GM20000 (cell line): ENCODE measurements at places on chromosomes 12 and 14.

DNA sequence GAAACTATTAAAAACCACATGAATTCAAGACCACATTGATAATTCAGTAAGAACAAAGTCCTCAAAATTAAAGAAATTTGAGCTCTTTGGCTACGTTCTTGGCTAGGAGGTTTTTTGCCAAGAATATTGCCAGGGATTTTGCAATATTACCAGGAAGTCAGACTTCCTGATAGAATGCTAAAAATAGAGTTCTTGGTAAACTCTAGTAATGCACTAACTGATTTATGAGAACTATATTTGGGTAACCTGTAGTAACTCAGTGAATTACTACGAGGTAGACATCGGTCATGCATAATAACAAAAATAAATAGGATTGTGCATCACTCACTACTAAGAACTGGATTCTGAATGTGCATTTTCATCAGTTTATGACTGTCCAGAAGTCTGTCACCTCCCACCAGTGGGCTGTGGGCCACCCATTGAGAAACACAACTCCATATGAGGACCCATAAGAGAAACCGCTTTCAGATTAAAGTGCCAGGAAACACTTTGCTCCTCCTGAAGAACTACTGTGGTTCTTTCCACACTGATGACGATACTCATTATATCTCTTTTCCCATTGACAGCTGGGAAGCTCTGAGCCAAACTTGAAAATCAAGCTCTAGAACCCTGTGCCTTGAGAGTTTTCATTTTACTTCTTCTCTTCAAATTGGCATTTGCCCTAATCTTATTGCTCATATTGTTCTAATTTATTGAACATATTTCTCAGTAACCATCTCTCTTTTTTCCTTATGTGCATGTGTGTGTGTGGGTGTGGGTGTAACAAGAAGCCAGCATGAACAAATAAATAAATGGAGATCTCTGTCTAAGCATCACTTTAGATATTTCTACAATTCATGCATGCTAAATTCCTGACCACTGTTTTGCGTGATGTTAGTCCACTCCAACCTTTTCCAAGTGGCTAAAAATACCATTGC, 116.6 kb downstream of the BCL11B start:
- no peak for DNase-seq

DNA sequence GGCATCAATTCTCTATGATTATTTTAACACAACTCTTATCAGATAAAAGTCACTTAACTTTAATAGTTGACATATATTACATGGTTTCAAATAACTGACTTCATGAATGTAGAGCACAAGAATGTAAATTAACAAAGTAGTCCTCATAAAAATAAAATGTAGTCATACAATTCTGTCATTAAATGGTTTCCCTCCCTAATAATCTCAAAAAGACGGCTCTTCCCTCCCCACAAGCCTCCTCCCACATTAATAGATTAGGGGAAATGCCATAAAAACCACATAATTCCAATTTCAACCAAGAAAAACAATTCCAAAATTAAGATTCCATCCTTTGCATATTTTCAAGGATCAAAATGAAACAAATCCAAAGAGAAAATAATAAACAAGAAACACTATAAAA, 36.7 kb downstream of the SPTLC2 start:
- no peak for DNase-seq

DNA sequence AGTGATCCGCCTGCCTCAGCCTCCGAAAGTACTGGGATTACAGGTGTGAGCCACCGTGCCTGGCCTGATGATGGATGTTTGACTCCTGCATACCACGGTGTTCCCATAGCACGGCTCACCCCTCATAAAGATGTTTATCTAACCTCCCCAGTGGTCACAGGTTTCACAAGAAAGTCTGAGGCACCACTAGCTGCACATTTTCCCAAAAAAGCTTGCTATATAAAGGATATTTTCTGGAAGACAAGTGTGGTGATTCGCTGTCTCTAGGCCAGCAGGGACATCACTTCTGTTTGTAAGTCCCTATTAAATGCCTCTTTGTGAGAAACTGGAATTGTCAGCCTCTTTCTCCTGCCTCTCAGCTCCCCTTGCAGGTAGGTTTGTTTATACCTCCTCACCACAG, 18.3 kb downstream of the PLEK2 start:
- DNase-seq: no peak

GRCh38 chr12:64090047-64090446, 132.0 kb downstream of the KICS2 start:
- no peak for DNase-seq

GRCh38 chr12:24121911-24122310, 172.4 kb upstream of the SOX5 start:
- no peak for DNase-seq

GRCh38 chr12:105467710-105468366, 137.3 kb downstream of the C12orf75 start:
- no peak for DNase-seq

GRCh38 chr12:18079541-18080246, 10.3 kb downstream of the RERGL start:
- no peak for DNase-seq

DNA sequence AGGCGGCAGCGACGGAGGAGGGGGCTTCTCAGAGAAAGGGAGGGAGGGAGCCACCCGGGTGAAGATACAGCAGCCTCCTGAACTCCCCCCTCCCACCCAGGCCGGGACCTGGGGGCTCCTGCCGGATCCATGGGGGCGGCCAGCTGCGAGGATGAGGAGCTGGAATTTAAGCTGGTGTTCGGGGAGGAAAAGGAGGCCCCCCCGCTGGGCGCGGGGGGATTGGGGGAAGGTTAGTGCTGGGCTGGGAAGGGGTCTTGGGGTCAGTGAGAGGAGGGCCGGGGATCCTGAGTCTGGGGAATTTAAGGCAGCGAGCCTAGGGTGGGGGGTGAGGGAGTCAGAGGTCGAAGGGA, 203 bp downstream of the NFATC4 start:
- peak; percentile 60 for DNase-seq

- no peak for DNase-seq
Measured at GRCh38 chr12:66945189-66945817, 266.4 kb upstream of the GRIP1 start.

DNA sequence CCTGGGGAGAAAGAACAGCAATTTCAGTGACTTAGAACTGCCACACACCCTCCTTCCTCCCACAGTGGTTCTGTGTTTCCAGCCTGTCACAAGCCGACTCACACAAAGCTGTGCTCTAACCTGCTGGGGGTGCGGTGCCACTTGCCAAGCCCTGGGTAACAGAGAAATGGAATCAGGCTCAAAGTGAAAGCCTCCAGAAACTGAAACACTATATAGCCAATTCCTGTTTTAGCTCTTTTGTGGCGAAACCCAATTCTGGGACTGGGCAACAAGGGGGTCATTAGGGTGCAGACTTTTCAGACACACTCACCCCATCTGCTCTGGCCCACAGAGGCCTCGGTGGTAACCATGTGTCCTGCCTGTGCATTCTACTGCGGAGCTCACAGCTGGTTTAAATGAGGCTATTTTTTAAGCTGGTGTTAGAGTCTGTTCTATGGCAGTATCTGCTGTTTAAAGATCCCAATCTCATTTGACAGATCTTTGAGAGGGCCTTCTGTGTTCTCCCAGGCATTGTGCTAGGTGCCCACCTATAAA, 15.2 kb upstream of the ACTR6 start:
- no peak for DNase-seq

GRCh38 chr14:103641161-103641560, 12.2 kb downstream of the KLC1 start:
- DNase-seq: no peak

DNA sequence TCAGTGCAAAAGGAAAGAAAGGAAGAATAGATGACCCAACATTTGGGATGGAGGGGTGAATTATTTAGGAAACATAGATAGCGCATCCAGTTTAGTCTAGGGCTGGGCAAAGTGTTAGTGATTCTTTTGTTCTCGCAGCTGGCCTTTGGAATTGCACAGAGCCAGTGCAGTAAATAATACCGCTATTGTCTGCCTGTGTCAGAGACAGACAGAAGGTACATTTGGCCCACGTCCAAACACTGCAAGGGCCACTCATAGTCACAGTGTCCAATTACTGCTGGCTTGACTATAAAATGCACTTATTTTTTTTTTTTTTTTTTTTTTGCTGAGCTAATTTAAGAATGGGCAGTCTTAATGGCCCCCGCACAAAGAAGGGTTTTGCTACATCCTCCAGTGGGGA, 638.6 kb downstream of the BCL11B start:
- no peak for DNase-seq

- peak; percentile 68 for DNase-seq
Measured at GRCh38 chr12:122871851-122872780, 23.8 kb downstream of the VPS37B start.

DNA sequence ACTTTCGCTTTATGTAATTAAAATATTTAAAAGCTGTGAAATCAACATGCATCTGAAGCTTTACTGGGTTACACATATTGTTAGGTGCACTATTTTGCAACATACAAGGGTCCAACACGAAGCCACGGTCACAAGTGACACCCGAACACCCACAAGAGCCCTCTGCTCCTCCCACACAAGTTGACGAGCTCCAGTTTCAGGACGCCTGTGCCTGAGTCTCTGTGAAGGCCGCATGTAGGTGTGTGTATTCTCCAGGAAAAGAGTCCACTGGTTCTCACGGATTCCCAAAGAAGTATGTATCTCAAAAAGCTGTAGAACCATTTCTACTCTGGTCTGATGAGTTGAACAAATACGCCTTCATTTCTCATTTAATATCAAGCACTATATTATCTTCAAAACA, 12.0 kb downstream of the SLC15A4 start:
- no peak for DNase-seq

DNA sequence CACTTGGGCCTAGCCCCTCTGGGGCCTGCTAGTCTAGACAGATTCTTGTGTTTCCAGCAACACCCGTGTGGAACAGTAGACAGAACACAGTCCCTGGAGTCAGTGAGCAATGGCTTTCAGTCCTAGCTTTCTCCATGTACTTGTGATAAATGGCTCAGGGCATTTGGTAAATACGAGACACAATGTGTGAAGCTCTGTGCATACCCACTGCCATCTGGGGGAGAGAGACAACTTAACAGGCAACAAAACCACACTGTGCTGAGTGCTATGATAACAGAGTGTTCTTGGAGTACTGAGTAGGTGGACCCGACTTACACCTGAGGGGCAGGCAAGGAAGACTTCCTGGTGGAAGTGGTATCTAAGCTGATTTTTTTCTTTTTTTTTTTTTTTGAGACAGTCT, 86.3 kb upstream of the TBX3 start:
- no peak for DNase-seq

- DNase-seq: no peak
Measured at GRCh38 chr12:2301531-2302461, 249.0 kb downstream of the CACNA1C start.

DNA sequence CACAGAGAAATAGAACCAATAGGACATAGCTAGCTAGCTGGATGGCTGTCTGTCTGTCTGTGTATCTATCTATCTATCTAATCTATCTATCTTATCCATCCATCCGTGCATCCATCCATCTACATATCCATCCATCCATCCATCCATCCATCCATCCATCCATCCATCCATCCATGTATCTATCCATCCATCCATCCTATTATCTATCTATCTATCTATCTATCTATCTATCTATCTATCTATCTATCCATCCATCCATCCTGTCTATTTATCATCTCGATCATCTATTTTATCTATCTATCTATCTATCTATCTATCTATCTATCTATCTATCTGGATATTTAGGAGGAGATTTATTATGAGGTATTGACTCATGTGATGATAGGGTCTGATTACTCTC, 84.9 kb downstream of the DNAH10 start:
- no peak for DNase-seq

DNA sequence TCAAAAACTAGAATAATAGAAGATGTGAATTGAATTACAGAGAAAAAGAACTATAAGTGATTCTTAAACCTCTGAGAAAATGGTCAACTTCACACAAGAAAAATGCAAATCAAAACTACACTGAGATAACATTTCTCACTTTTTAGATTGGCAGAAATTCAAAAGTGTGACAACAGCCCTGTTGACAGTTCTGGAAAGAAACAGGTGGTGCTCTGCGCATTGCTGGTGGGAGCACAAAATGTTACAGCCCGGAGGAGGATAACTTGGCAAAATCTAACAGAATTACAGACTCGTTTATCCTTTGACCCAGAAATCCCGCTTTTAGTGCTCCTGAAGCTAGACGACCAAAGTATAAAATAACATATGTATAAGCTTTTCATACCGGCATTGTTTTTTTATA, 222.5 kb upstream of the CNTN1 start:
- DNase-seq: no peak

- no peak for DNase-seq
Measured at GRCh38 chr12:121866331-121866730, 7.7 kb upstream of the HPD start.

DNA sequence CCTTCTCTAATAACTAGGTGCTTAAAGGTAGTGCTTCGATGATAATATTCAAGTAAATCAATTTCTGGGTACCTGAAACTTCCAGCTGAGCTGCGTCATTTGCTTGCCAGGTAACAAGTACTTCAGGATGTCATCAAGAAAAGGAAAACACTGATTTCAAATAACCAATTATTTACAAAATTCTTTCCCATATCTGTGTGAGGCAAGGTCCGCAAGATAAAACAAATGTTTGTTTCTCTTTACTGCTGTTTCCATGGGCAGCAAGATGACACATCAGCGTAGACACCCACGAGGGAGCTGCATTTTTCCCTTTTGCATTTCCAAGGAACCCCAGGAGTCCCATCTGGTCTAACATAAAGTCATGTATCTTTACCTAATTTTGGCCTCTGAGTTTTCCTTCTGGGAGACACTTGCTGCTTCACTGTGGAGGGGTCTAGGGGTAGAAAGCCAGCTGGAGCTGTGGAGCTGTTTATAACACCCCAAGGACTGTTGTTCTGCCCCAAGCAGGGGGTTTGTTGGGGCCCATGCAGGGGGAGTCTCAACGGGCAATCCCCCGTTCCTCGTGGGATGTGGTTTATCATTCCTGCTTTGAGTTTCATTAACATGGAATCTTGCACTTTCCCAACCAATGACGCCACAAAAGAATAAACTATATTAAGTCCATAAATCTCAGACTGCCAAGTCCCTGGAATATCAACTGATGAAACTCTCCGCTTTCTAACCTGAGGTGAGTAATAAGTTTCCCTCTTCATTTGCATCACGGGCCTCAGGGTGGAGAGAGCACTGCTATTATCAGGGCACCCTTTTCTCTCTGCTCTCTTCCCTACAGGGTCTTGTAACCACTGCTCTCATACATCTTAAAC, 112.8 kb upstream of the PELI2 start:
- DNase-seq: no peak

- no peak for DNase-seq
Measured at GRCh38 chr12:25775968-25776367, 182.5 kb upstream of the RASSF8 start.

DNA sequence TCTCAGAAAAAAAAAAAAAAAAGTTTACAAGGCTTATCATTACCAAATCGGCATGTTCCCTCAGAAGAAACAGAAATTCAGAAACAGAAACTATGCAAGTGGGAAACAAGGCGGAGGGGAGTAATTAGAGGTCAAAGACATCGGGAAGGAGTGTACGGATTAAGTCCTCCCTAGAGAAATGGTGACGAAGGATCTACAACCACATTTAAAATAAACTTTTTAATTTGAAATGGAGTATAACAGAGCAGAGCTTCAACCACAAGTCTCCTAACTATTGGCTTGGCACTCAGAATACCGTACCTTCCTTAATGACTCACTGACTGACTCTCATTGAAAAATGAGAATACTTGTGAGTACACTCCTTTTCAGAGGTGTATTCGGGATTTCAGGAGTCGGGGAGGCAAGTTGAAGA, 908 bp downstream of the ENTPD5 start:
- peak; percentile 54 for DNase-seq
